NCI-H1092 (cell line): ENCODE measurements at places on chromosomes 5 and 9.

DNA sequence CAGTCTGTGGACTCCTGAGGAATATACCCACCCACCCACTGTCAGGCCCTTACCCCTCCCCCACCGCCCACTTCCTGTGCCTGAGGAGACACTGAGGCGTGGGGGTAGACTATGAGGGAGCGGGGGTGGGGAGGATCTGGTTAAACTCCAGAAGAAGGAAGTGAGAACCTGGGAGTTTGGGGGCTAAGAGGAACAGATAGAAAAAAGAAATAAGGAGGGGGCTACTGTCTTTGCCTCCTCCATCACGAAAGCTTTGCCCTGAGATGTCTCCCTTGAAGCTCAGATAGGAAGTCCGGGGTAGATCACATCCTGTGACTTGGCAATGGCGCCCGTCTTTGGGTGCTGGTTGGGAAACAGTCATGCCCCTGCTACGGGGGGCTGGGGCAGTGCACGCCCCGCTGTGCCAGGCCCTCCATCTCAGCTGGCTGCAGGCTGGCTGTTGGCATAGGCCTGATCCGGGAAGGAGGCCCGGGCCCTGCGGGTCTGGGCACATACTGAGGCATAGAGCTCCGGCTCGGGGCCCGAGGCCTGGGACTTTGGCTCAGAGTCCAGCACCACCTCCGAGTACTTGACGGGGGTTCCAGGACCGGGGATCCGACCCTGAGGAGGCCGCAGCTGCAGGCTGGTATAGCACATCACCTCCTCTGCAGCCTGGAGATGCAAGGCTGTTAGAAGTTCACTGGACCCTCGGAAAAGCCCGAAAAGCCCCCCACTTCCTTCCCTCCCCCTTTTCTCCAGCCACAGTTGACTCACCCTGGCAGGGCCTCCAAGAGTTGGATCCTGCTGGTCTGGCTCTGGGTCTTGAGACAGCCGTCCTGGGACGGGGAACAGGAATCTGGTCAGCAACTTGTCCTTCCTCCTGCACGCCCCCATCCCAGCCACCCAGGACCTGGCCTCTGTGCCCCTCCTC is 1.0 kb downstream of the SIT1 start:
- no peak for DNase-seq

GRCh38 chr5:8057769-8058168 is 188.8 kb downstream of the MTRR start:
- DNase-seq, result no peak

- DNase-seq, result no peak
These were observed 12.6 kb upstream of the PALM2AKAP2 start for GRCh38 chr9:109767404-109767803.

- no peak for DNase-seq
These were observed 17.2 kb downstream of the TCOF1 start for GRCh38 chr5:150374651-150375050.

- no peak for DNase-seq
These were observed 86.1 kb upstream of the PRSS3 start for GRCh38 chr9:33709269-33709668.

GRCh38 chr9:134891053-134891452 is 10.4 kb downstream of the FCN2 start:
- DNase-seq, result no peak

GRCh38 chr5:158451993-158452672 is 593.2 kb upstream of the CLINT1 start:
- no peak for DNase-seq

GRCh38 chr5:113034182-113034773 is 57.7 kb downstream of the DCP2 start:
- DNase-seq, result no peak

DNA sequence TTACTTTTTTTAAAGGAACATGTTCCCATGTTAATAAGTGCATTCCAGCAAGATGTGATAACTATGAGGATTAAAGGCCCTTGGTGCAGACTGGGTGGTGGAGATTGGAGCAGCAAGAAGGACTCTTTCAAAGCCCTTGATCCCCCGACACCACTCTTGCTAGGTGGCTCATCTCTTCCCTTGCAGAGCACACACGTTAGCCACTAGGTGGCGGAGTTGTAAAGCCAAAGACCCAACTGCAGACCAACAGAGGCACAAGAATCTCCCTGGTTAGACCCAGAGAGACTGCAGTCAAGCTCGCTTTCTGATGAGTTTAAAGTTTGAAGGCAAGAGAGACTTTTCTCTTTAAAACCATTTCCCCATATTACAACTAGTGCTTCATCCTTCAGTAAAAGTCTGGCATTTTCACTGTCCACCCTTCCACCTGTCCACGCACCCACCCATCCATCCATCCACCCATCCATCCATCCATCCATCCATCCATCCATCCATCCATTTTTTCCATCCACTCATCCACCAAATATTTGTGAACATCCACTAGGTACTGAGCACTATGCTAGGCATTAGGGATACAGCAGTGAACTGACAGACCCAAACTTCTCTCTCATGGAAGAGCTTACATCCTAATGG is 226.9 kb downstream of the MSX2 start:
- DNase-seq, result peak; percentile 34

GRCh38 chr9:78707481-78707991 is 410.6 kb downstream of the PSAT1 start:
- DNase-seq, result no peak

DNA sequence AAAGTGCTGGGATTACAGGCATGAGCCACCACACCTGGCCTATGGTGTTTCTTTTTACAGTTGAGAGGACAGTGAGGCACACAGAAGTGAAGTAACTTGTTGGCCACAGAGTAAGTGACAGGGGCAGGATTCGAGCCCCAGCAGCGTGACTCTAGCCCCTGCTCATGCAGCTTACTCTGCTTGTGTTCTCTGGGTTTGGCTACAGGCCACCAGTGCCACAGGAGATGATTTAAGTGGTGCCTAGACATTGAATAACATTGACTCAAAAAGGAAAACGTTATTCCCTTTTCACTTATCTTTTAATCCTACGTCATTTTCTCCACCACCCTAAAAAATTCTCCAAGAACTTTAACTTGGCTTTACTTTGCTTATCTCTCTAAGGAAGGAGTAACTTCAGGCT is 61.4 kb downstream of the SNX24 start:
- DNase-seq, result no peak

GRCh38 chr5:124576848-124577409 is 169.5 kb downstream of the ZNF608 start:
- no peak for DNase-seq

DNA sequence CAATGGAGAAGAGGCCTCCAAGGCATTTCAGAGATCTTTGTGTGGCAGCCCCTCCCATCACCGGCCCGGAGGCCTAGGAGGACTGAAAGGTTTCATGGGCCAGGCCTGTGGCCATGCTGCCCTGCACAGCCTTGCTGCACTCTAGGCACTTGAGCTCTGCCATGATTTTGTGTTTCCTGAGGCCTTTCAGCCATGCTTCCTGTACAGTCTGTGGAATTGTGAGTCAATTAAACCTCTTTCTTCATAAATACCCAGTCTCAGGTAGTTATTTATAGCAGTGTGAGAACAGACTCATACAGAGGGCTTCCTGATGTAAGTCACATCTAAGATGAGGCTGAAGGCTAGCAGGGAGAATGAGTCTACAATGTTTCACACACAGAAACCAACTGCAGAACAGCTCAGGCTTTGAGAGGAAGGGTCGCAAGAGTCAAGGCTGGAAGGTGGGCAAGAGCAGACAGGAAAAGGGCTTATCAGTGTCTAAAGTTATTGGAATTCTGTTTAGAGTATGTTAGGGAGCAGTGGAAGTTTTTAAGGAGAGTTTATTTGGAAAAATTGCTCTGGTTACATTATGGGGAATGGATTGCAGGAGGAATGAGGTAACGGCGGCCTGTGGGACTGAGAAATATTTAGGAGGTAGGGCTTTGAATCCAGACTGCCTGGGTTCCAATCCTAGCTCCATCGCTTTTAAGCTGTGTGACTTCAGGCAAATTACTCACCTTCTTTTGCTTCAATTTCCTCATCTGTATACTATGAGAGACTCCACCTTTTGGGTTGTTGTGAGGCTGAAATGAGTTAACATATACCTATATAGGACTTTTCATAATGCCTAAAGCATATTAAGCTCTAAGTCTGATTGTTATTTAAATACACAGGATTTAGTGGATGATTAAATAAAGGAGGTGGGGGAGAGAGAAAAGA is 291.2 kb downstream of the CWC27 start:
- DNase-seq, result no peak

DNA sequence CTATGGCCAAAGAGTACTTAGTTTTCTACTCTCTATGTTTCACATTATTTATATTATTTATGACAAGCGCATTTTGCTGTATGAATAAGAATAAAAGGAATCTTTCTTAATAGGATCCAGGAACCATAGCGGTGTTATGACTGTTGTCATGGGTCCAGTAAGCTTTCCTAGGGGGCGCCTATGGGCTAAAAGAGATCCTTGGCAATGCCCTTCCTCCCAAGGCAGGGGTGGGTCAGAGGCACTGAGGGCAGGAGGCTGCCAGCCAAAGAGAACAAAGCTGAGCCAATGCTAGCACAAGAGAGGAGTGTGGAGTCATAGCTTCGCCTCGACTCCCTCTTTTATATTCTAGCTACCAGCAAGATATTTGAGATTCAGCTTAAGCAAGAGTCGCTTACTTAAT is 98.4 kb upstream of the GNAQ start:
- DNase-seq, result no peak

GRCh38 chr5:173581408-173582215 is 34.8 kb downstream of the BOD1 start:
- no peak for DNase-seq

- DNase-seq, result no peak
These were observed 4.6 kb upstream of the FCN1 start for GRCh38 chr9:134922066-134922931.

DNA sequence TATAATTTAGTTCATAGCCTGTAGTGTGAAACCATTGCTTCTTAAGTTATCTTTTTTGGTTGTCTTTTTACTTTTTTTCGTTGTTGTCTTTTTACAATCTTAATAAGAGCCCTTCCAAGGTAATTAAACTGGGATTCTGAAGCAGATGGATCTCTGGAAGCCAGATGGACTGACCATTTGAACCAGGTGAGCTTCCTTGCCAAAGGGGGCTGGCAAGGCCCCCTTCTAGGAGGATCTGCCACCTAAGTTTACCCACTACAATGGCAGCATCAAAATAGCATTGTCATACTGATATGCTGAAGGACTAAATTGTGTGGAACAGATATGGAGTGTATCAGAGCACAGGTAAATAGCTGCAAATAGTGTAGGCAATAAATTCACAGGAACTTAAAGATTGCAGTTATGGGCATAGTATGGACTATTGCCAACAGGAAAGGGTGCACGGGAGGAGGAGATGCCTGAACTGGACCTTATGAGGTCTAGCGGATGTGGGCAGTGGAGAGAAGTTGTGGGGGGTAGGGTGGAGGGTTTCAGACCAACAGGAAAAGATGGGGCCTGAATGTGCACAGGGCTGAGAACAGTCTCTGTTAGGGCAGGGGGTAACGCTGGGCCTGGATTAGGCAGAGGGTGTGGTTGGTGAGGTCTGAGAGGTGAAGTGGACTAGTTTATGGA is 61.5 kb upstream of the CTXN3 start:
- no peak for DNase-seq

- peak; percentile 68 for DNase-seq
These were observed at the start of gene CEMIP2 for GRCh38 chr9:71768388-71769174. CEMIP2 (minus strand) TSS chr9:71768513; CDS start chr9:71750373, 18,140 bp downstream.

- DNase-seq, result no peak
These were observed 213.7 kb upstream of the SNX2 start for GRCh38 chr5:122561209-122561608.

DNA sequence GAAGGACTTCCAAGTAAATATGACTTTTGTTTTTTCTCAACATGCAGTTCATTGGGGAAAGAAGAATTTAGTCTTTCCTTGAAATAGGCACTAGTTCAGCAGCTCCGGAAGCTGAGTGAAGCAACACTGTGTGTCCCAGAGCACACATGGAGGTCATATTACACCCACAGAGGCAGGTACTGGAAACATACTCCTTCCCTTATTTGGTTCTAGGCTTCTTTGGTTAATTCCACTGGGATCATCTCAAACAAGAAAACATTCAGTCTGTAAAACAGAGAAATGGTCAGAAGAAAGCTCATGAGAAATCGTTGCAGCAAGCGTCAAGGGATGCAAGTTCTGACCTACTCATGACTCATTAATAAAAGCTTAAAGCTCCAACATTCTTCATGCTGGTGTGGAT is 175.1 kb upstream of the PCSK5 start:
- DNase-seq, result no peak

DNA sequence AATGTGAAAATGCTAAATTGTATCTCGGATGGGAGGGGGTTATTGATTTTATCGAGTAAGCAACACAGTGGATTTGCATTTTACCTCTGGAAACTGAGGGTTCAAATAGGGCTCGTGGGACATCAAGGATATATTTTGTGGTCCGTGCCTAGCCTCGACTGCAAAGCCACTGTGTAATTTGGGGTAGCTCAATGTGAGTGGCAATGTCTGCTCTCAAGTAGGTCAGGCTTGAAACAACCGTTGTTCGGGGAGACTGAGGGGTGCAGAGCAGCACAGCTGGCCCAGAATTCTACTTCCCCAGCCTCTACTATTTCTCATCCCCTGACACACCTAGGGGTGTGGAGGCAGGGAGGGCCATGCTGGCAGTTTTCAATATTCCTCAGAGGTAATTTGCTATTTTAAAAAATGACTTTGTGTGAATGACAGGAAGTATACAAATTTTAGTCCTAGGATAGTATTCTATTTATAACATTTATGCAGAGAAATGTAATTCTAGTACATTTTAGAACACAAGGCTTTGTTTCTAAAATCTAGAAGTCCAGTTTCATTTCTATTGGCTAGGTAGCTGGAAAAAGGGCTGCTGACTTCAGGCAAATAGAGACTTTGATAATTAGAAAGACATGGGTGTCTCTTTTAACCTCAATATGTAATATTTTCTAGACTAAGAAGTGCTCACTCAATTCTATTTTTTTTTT is 1.4 kb upstream of the DAB2 start:
- DNase-seq, result no peak
